ENCODE measurements at places on chromosomes 13 and 19.

DNA sequence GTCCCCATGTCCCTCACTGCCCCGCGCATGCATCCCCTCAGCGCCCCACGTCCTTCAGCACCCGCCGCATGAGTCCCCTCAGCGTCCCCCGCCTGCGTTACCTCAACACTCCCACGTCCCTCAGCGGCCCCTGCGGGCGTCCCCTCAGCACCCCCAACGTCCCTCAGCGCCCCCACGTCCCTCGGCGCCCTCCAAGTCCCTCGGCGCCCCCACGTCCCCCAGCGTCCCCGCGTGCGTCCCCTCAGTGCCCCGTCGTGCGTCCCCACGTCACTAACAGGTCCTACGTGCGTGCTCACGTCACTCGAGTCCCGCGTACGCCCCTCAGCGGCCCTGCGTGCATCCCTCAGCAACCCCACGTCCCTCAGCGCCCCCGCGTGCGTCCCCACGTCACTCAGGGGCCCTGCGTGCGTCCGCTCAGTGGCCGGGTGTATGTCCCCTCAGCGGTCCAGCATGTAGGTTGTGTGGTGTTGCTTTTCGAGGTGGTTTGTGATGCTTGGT is 19.5 kb upstream of the GAS6 start:
- DNase-seq, result no peak

DNA sequence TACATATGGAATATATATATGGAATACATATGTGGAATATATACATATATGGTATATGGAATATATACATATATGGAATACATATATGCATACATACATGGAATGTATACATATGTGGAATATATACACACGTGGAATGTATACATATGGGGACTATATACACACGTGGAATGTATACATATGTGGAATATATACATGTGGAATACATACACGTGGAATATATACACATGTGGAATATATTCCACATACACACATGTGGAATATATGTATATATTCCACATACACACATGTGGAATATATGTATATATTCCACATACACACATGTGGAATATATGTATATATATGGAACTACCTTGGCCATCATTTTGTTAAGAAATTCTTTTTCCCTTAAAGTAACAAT is 31.1 kb downstream of the ZNF571 start:
- DNase-seq, result no peak

DNA sequence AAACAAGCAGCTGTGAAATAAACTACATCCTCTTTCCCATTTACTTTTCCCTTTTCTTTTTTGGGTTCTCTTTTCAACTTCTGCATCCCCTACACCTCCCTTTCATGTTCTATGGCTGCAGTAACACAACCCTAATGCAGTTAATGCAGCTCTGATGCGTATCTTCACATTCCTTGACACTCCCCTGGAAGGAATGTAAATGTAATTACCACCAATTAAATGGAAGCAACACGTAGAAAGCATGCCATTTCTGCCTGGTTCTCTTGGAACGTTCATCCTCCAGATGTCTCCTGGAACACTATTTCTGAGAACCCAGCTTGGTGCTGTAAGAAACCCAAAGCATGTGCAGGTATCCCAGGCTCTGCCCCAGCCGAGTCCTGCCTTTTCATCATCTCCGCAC is 166.8 kb upstream of the FREM2 start:
- DNase-seq, result no peak

DNA sequence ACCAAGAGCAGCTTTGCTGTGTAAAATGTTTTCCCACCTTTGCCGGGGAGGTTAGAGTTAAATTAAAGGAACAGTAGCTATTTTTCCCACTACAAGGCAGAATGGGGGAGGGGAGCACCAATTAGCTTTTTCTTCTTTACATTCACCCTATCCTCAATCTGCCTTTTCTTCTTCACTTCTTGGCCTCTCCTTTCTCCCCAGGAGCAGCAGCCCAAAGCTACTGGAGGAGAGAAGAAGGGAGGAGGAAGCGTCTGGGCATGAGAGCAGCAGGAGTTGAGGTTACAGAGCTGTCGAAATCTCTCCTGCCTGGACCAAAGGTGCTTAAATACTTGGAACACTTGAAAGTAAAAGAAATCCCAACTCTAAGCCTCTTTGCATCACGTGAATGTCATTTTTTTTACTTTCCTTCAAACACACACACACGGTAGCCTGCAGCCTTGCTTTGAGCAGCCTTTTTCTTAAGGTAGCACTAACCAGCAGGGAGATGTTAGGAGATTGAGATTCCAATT is 39.0 kb upstream of the WASF3 start:
- DNase-seq, result no peak

- DNase-seq, result no peak
Observed at GRCh38 chr13:97226013-97226412, 3.9 kb downstream of the MBNL2 start.

DNA sequence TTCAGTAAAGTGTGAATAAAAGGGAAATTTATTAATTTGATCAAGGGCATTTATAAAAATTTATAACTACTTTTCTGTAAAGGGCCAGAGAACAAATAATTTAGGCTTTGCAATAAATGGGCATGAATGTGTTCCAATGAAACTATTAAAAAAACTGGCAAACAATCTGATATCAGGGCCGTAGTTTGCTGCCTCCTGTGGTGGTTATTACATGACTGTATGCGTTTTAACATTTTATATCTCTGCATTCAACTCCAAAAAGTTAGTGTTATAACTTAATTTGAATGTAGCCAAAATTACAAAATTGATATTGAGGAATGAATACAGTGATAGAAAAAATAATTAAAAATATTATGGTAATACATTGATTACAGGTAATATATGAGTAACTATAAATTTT is 80.5 kb upstream of the POSTN start:
- DNase-seq, result no peak

DNA sequence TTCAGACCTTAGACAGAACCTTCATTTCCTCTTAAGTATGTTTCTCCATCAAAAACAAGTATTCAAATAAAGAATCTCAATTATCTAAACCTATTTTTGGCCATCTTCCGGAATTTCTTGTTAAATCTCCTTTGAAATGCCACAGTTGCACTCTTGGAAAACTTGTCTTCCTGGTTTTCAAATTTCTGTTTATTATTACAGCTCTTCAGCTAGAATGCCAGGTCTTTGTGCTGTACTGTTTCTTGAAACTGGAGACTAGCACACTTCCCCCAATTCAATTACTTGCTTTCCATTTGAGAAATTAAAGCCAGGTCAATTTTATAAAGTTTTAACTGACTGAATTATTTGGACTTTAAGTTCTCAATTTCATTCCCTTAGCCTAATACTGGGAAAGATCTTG is 10.2 kb downstream of the KCNRG start:
- no peak for DNase-seq

DNA sequence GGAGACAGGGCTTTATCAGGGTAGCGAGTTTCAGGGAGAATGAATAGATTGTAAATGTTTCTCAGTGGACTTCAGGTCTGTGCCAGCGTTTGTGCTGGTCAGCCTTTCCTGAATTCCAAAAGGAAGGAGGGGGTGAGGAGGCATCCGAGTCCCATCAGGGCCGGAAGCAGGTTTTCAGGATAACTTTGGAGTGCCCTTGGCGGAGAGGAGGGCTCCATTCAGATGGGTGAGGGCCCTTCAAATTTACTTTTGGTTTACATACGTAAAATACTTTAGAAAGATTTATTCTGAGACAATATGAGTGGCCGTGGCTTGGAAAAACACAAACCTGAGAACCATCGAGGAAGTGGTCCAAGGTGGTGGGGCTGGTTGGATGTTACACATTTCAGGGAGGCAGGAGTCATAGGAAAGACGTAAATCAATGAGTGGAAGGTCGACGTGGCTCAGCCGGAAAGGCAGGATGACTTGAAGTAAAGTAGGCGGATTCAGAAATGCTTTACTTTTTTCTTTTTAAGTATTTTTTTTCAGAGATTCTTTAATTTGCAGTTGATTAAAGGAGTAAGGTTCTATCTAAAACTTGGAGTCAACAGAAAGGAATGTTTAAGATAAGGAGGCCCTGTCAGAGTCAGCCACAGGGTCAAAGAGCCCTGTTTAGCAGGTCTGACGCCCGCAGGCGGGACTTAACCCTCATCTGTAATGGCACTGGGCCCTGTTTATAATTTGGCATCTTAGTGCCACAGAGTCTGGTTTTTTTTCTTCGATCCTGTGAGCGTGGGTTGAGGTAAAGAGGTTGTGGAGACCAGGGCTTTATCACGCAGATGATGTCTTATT is 32.8 kb downstream of the ATP11A start:
- no peak for DNase-seq

- DNase-seq, result no peak
Observed at GRCh38 chr13:108030769-108031168, 184.6 kb downstream of the LIG4 start.

GRCh38 chr19:4980067-4980466 is 11.2 kb downstream of the KDM4B start:
- no peak for DNase-seq

- DNase-seq, result no peak
Observed at GRCh38 chr19:56838024-56838908, 2.3 kb downstream of the PEG3 start.

DNA sequence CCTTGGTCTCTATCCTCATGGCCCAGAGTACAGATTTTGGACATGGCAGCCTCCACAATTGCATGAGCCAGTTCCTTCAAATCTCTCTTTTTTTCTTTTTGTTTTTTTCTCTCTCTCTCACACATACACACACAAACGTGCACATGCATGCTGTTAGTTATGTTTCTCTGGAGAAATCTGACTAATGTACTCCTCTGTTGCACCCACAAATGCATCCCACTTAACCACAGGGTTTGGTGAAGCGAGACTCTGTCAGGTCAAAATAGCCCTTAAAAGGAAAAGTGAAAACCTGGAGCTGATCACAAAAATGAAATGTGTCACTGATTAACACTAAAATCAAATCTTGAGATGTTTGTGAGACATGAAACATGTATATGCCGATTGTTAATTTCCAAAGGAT is 374.6 kb upstream of the ARGLU1 start:
- no peak for DNase-seq

GRCh38 chr13:74217811-74218210 is 83.6 kb upstream of the KLF12 start:
- DNase-seq, result no peak

- no peak for DNase-seq
Observed at GRCh38 chr13:111663953-111664421, 343.5 kb downstream of the TEX29 start.

DNA sequence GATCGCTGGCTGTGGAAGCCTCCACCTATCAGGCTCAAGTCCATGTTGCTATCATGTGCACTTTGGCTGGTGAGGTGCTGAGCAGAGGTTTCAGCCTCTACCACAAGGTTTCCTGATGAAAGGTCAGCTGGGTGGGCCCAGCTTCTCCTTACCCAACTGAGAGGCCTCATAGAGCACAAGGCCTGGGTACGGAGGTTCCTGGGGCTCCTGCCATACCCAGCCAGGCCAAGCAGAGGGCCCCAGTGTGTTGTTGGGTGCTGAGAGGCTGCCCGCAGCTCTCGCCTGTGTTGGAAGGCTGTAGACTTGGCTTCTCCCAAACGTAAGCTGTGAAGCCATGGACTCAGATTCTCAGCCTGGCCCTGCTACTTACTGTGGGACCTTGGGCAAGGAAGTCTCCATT is 28.2 kb downstream of the ACTN4 start:
- no peak for DNase-seq

DNA sequence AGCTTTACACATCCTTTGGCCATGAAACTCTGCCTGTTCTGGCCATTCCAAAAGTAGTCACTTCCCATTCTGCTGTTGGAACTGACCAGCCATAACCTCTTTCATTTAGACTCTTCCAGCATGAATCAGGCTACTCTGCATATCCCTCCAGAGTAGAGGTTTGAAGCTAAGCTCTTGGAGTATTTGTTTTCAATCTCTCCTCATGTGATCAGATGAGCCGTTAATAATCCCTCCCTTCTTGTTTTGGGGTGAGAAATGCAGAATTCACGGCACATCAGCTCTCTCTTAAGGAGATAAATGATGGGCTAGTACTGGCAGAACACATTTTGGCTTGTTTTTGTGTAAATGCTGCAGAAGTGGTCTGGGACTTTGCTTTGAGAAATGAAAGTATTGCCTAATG is 519.9 kb downstream of the PCDH17 start:
- no peak for DNase-seq

DNA sequence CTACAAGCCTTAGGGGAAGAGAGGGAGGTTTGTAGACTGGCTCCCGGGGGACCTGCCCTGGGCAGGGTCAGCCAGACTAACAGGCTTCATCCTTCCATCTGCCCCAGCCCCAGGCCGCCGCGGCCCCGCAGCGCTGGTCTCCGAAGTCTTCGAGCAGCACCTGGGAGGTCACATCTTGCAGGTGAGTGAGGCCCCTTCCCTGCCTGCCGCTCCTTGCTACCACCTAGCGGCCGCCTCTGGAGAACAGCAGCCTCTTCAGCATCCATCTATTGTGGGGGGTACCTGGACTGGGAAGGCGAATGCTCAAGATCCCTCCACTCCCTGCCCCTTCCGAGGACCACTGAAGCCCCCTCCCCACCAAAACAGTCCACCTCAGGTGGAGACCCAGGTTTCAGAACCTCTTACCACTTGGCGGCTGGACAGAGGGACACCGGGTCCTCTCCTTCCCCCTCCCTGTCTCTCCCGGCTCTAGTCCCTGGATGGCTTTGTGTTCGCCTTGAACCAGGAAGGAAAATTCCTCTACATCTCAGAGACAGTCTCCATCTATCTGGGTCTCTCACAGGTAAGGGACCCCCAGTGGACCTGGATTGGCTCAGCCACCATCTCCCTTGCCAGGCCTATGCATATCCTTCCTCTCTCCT is 12.7 kb downstream of the NPAS1 start:
- DNase-seq, result peak; percentile 84

DNA sequence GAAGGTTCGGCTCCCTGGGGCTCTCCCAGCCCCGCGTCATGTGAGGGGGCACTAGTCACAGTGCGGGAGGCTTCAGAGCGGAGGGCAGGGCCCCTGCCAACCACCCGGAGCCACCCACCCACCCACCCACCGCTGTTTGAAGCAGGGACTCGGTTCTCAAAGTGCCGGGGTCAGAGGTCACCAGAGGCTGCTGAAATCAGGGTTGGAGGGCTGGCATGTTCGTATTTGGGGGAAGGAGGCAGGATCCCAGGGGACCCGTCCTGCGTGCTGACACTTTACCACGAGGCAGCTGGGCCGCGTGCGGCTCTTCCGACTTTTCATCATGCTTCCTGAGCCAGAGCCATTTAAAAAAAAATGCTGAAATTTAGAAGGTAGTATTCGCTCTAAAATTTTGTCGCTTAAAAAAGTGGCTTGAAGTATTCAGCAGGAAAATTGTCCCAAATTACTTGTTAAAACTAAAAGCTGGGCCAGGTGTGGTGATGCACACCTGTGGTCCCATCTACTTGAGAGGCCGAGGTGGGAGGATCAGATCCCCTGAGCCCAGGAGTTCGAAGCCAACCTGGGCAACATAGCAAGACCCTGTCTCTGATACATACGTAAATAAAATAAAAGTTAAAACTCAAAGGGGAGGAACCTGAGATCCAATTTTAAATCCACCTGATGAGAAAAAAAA is 21.2 kb downstream of the ATP11A start:
- no peak for DNase-seq

GRCh38 chr13:80314711-80315653 is 25.9 kb downstream of the SPRY2 start:
- no peak for DNase-seq

DNA sequence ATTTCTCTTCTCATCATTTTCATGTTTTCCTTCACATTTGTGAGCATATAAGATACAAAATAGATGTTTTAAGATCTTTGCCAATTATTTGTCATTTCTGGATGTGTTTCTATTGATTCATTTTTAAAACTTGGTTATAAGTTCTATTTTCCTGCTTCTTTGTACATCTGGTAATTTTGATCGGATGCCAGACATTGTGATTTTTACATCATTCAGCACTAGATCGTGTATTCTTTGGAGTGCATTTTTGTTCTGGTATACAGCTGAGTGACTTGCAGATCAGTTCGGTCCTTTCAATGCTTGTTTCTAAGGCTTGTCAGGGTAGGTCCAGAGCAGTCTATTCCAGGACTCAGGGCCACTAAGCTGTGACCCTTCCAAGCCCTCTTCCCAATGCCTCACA is 198.2 kb downstream of the KLF12 start:
- DNase-seq, result no peak

All from GM10248 (cell line).